ENCODE measurements at places on chromosomes 13 and 19.

DNA sequence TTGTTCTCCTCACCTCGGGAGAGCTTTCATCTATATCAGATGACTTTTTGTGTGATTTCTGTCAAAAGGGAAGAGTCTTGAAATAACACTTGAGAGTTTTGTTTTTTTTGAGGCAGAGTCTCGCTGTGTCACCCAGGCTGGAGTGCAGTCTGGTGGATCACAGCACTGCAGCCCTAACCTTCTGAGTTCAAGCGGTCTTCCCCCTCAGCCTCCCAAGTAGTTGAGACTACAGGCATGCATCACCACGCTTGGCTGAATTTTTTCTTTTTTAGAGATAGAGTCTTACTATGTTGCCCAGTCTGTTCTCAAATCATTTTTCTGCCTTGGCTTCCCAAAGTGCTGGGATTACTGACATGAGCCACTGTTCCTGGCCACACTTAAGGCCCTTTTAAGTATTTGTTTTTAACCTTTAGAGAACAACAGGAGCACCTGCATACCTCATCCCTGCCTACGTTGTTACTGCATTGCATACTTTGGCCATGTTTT is 11.4 kb downstream of the NDFIP2 start:
- no peak for DNase-seq

GRCh38 chr19:57887195-57887941 is 1.5 kb downstream of the ZNF814 start:
- no peak for DNase-seq

DNA sequence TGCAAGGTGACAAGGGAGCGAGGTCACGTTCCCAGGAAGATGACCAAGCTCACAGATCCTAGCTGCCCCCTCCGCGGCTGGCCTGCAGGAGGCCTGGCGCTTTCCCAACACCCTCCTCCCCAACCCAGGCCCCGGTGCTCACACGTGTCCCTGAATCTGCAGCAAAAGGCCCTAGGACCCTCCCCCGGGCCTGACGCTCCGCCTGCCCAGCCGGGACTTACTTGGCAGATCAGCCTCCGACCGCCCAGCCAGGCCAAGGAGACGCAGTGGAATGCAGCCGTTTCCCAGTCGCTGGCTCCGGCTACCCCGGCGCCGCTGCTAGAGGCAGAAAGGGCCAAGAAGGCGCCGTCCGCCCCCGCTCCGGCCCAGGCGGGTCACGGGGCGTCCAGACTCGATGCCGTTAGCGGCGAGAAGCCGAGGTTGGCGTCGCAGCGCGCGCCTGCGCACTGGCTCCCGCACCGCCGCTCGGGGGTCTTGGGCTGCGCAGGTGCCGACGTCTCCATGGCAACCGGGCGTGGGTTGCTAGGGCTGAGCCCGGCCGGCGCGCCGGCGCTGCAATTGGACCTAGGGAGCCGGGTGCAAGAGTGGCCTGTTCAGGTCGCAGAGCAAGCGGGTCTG is at the start of gene PNMA8A:
PNMA8A (minus strand) TSS at position 448 of the 618 bp plus-strand sequence. CDS start 528 bp downstream, outside the sequence.
- no peak for DNase-seq

DNA sequence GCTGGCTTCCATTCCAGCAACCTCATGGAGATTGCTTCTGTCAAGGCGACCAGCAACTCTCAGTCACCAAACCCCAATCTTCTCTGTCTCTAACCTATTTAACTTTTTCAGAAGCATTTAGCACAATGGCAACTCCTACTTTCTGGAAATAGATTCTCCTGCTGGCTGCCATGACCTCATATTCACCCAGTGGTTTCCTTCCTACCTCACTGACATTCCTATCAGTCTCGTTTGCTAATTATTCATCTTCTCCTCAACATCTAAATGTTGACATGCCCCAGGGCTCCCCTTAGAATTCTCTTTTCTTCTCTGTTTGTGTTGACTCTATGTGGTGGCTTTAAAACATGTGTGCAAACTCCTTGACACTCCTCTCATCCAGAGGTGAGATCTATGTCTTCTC is 106.7 kb downstream of the OLFM4 start:
- no peak for DNase-seq

- DNase-seq, result no peak
Measured at GRCh38 chr13:26605845-26606244, 48.4 kb downstream of the WASF3 start.

- no peak for DNase-seq
Measured at GRCh38 chr13:51807041-51807440, 3.1 kb upstream of the DHRS12 start.

DNA sequence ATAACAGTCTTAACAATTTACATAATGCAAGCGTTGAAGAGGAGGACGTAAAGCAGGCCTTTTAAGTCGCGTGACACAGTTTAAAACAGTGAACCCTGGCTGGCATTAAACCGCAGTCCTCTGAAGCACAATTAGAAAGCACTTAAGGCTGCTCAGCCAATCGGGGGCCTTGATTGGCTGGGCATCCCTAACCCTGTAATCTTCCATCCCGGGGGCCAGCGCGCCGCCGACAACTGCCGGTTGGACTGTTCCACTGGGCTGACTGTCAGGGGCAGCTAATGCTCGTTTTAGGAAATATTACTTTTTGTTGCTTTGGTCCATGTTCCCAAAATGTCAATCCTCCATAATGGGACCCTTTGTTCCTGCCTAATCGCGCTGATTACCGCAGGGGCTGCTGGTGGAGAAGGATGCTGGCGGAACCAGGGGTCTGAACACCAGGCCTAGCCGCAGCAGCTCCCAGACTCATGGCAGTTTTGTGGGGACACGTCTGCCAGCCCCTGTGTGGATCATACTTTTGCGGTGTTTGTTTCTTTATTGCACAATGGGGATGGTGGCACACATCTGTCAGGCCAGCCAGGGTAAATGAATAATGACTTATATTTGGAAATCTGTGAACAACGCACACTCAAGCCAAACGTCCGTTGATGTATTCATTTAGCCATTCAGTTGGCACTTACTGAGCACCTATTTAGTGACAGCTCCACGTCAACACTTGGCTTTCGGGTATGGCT is 127.1 kb upstream of the SPACA7 start:
- DNase-seq, result no peak

DNA sequence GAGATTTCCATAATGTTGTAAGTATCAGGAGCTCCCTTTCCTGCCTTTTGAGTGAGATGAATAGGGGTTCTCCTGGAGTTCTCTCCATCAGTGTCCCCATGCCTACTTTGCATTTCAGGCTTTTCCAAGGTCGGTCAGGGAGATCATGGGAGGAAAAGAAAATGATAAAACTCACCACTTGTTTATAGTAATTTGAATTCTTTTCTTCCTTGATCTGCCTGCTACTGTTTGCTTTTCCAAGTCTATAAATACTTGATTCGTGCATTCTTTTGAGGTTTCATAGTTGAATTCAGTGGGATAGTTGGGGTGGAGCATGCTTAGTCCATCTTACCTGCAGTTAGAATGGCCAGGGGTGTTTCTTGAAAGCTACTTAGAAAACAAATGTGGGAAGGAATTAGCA is 51.5 kb downstream of the PCCA start:
- DNase-seq, result no peak

DNA sequence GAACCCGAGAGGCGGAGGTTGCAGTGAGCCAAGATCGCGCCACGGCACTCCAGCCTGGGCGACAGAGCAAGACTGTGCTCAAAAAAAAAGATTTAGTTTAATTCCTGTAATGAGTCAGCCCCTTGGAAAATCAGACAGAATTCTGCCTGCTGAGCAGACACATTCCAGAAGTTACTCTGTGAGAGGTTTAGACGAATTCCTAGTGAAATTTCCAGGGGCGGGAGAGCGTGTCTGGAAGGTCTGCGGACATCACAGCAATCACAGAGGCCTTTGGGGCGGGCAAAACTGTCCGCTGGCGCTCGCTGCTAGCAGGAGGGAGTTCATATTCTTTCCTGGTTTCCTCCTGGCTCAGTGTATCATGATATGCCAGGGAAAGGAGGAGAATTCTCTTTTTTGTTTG is 17.5 kb downstream of the MISP start:
- no peak for DNase-seq

DNA sequence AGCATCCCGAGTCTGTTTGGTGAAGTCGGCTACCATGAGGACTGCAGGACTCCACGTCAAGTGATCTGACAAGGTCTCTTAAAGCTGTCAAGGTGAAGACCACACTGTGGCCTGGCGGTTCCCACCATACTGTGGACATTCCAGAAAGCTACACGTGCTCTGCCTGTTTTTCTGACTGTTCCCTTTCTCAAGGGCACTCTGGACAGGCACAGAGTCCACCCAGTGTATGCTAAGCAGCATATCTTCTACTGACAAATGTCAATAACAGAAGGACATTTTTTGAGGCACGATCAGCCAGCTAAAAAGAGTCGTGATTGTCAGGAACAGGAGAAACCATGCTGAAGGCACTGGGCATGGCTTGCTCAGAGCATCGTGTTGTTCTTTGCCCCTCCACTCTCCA is 12.8 kb upstream of the WASF3 start:
- DNase-seq, result no peak

DNA sequence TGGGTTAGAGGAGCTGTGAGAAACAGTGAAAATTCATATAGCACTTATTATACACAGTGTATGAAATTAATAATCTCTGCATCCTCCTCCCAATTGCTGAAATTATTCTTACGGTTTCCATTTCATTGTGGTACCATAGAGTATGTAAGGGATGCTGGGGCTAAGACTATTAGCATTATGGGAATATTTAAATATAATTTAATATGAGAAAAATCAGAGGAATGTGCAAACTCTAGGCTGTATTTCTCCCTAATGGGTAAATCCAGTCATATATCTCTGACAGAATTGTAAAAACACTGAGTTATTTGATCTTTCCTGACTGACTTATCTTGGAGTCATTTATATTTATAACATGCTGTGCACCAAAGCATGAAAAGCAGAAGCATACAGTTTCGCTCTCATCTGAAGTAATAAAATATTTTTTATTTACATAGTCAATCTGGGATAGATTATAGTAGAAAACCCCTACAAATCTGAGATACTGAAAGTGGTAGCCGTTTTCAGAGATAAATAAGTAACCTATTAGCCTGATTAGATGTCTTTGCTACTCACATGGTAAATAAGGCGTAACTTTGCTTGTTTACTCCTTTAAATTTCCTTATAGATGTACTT is 34.9 kb downstream of the LRCH1 start:
- no peak for DNase-seq

DNA sequence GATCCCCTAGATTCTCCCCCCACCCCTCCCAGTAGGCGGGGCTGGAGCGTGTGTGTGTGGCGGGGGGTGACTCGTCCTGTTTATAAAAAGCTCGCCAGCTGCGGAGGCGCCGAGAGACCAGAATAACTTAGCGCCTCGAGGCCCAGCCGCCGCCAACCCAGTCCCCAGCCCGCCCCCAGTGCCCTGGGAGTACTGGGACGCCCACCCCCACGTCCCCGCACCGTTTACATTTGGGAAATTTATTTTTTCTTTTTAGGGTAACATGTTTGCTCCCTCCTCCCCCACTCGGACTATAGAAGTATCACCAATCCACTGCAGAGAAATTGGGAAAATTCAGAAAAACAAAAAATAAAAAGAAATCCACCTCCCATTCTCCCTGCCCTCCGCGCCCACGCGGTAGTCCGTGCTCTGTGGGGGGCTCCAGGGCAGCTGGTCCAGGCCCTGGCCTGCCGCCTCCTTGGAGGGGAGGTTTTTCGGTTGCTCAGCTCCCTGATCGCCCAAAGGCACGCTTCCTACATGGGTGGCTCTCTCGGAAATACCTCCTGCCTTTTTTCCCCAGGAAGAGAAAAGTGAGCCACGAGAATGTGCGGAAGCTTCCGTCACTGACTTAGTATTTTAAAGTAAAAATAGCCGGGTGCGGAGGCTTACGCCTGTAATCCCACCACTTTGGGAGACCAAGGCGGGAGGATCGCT is 1.5 kb upstream of the RAB3A start:
- peak; percentile 32 for DNase-seq

DNA sequence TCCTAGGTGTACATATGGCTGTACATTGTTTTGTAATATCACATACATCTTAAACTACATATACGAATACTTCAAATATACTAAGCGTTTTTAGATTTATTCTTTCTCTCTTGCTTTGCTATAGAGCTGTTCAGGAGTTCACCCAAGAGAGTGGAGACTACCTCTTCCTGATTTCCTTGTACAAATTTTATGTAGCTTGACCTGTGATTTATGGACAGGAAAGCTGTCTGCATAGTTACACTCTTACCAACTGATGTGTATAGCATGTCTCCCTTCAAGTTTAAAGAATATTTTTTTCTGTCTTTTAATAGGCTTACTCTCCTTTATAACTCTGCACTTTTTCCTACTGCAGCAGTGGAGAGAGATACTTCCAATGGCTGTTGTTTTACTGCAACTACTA is 428.7 kb downstream of the NDFIP2 start:
- DNase-seq, result no peak

DNA sequence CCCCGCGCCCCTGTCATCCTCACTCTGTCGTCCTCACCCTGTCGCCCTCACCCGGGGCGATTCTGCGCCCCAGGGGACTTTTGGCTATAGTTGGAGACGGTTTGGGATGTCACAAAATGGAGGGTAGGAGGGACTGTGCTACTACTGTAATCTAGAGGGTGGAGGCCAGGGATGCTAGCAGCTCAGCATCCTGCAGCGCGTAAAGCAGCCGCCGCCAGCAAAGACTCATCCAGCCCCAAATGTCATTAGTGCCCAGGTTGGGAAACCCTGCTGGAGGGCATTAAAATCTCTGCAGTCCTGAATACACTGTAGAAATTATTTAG is 362 bp downstream of the ZNF557 start:
- DNase-seq, result no peak

- DNase-seq, result no peak
Measured at GRCh38 chr13:112058941-112059340, 8.0 kb upstream of the SOX1 start.

DNA sequence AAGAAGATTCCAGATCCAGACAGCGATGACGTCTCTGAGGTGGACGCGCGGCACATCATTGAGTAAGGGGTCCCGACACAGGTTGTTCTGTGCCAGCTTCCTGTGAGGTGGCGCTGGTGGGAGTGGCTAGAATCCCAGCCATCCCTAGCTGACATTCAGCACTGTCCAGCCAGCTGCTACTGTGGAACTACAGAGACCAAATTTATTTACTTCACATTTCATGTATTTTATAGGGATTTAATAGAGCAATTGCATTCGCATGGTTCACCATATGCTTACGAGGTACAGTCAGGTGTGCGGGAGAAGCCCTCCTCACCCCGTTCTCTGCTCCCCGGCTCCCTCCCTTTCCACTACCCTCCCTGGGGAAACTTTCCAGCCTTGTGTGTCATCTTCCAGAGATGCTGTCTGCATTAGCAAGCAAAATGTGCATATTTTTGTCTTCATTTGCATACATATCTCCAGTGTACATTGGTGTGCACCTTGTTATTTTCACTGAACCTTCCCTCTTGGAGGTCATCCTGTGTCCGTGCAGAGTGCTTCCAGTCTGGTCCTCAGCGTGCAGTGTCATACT is 47.2 kb downstream of the SMARCA4 start:
- DNase-seq, result no peak

- no peak for DNase-seq
Measured at GRCh38 chr19:10817291-10818038, 18.5 kb downstream of the TMED1 start.

GRCh38 chr13:73828811-73829210 is 305.4 kb downstream of the KLF12 start:
- no peak for DNase-seq

DNA sequence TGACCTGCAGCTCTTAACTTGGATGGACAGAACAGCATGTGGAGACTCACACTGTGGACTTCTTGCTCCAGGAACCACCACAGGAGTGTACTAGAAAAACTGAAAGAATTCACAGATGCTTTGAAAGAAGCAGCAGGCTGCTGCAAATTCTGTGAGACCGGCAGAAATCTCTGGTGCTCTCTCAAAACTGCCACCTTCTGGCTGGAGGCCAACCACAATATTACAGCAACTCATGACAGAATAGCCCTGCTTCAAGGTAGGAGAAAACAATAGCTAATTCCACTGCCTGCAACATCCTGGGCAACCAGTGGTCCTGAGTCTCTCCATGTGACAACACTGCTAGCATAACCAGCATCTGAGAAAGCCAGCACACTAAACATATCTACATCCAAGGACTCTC is 26.9 kb downstream of the CDK8 start:
- no peak for DNase-seq
